ENCODE measurements at places on chromosomes 3 and 15.

- DNase-seq, result no peak
These were observed 424.7 kb downstream of the CNTN4 start for GRCh38 chr3:2523281-2523836.

GRCh38 chr3:11413071-11413470 is 140.9 kb downstream of the ATG7 start:
- DNase-seq, result no peak

GRCh38 chr15:22933641-22934061 is 46.5 kb downstream of the CYFIP1 start:
- DNase-seq, result no peak

DNA sequence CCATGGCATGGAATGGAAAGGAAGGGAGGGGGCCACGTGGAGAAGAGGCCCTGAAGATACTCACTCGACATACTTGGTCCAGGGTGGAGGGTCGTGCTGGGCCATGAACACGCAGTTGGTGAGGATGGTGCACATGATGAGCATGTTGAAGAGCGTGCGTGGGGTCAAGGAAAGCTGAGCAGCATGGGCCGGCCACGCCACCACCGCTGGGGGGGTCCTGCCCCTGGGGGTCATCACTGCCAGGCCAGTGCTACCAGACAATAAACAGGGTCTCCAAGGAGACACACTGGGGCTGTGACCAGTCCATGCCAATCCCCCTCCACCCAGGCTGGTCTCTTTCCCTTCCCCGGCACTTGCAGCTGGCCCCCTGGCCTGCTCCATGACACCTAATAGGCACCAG is 27.2 kb downstream of the SCN5A start:
- no peak for DNase-seq

DNA sequence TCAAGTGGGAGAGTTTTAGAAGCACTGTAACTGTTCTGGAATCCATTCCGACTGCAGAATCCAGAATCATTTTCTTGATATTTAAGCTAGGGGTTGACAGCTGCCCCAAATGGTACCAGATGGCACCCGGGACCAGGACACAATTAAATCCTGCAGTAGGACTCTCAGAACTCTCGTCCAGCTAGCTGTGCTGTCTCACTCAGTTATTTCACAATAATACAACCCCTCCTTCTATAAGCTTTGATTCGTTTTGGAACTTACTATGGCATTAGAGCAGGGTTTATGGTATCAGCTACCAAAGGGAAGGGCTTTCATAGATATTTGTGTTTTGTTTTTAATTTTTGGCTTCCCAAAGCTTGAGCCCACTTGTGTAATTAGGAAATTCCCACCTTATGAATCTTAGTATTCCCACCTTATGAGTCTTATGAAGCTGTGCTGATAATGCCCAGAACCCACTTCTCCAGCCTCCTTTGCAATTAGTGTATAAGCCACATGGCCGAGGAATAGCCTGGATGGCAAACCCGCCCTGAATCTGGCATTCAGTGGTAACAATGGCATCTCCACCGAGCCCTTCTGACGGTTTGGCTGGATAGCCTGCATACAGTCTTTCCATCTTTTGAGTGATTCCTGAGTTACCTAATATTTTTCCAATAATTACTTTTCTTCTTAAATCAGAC is 120.1 kb downstream of the UACA start:
- DNase-seq, result no peak

- no peak for DNase-seq
These were observed 30.1 kb upstream of the HCN4 start for GRCh38 chr15:73398861-73399260.

GRCh38 chr3:149019580-149019979 is 28.2 kb downstream of the GYG1 start:
- DNase-seq, result no peak

DNA sequence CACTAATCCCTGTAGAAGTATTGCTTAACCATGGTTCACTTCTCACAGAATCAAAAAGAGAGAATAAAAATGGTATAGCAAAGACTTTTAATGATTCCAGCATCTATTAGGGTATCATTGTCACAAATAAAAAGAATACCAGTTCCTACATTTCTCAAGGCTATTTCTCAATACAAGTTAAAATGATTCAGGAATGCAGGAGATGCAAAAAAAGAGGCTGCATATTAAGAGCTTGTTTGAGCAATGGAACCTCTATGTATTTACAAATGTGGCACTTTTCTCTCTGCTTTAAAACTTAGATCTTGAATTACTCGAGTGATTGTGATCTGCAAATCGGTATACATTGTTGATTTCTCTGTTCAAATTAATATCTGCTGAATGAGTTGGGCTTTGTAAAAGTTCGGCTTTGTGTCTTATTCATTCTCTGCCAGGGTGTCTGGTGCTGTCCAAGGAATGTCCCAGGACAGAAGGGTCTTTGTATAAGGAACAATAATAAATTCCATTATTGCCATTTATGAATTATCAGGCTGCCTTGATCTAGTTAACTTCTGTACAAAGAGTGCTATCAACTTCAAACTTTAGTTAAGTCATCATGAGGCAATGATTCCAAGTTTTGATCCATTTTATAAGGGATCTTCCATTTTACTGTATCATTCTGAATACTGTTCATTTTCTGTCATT is 364.2 kb downstream of the RBMS3 start:
- no peak for DNase-seq

DNA sequence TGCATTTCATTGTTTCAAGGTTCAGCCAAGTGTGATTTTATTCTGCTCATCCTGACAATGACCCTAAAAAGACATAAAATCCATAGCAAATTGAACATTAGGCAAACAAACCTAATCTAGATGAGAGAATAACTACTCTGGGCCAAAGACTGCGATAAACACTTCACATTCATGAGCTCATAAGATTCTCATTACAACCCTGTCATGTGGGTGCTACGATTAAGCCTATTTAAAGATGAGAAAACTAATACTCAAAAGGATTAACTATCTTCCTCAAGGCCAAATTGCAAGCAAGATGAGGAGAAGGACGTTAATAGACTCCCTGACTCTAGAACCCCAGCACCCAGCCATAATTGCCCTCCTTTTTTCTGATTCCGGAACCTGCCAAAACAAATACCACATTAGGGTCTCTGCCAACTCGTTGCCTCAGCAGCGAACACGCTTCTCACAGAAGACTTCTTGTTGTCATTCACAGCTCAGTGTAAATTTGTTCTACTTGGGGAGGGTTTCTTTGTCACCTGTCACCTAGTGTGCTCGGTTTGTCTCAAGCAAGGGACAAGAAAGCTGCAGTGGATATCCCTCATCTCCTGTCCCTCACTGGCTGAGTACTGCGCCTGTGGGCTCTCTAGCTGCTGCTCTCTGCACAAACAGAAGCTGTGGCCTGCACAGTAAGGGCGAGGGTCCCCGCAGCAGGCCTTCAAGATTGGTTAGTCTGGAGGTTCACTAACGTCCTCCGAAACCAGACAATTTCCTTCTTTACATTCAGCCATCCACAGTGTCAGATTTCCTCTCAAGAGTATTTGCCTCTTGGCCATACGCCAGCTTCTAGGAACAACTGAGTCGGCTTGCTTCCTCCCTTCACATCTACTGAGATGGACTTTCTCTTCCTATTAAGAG is 200.0 kb upstream of the UBE2E2 start:
- no peak for DNase-seq

GRCh38 chr3:13653631-13654279 is 104.8 kb downstream of the FBLN2 start:
- DNase-seq, result no peak

- no peak for DNase-seq
These were observed 63.8 kb downstream of the ATP1B3 start for GRCh38 chr3:141940194-141940776.

- DNase-seq, result peak; percentile 52
These were observed 943 bp upstream of the PCSK6 start for GRCh38 chr15:101490408-101490891.

GRCh38 chr3:58629629-58630028 is 36.9 kb downstream of the FAM3D start:
- no peak for DNase-seq

GRCh38 chr3:11078826-11079515 is 75.3 kb upstream of the HRH1 start:
- no peak for DNase-seq

DNA sequence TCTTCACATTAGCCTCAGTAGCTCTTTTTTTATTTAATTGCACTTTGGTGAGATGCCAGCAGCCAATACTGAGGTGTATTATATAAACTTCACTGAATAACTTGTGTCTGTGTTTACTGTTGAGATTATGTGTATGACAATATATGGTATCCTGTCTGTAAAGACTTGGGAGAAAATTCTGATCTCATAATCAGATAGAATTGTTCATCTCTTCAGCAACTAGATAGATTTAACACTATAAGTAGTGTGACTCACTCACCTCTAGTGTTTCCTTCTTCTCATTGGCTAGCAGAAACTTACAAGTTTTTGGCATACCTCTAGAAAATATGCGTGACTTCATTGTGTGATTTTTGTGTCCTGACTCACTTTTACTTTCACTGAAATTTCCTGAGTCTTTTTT is 67.6 kb upstream of the TGFBR2 start:
- DNase-seq, result no peak

GRCh38 chr3:50130436-50130835 is 24.7 kb upstream of the SEMA3F start:
- DNase-seq, result no peak

- DNase-seq, result no peak
These were observed 1.5 kb downstream of the STXBP5L start for GRCh38 chr3:120909602-120909878.

DNA sequence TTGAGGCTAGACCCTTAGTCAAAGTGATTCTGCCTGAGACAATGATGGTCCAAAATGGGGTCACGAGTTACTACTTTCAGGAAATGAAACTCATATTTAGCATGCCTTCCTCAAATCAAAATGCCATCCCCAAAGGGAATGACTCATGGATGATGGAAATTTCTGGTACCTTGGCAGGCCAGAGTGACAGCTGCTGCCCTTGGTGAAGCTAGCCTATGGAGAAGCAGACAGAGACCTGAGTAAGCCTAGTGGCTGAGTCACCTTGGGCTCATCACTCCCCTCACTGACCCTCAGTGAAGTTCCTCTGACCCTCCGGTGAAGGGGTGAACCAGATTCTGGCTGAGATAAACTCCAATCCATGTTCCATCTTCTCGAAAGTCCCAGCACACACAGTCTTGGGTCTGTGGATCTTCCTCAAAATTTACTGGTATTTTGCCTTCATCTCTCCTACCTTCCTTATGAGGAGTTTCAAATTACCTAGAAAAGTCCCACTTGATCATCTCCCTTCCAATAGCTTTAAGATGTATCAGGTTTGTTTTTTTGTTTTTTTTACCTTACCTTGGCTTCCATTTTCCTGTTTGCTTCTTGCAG is 54.5 kb upstream of the ABHD17C start:
- DNase-seq, result no peak

GRCh38 chr3:69737392-69737791 is 1.9 kb upstream of the MITF start:
- no peak for DNase-seq

DNA sequence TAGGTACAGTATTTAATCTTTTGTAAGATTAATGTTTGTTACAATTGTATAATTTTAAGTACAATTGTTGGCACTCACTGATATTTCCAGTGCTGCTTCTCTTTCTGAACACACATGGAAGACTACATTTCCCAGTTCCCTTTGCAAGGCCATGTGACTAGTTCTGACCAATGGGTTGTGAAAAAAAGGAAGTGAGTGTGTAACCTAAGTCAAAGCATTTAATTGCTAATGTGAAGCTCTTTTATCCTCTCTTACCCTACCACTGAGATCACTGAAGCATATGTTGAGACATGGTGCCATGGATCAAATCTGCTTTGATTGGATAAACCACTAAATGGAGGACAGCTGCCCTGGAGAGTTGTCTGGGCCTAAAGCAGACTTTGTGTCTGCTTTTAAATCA is 83.9 kb upstream of the PLXND1 start:
- DNase-seq, result no peak

DNA sequence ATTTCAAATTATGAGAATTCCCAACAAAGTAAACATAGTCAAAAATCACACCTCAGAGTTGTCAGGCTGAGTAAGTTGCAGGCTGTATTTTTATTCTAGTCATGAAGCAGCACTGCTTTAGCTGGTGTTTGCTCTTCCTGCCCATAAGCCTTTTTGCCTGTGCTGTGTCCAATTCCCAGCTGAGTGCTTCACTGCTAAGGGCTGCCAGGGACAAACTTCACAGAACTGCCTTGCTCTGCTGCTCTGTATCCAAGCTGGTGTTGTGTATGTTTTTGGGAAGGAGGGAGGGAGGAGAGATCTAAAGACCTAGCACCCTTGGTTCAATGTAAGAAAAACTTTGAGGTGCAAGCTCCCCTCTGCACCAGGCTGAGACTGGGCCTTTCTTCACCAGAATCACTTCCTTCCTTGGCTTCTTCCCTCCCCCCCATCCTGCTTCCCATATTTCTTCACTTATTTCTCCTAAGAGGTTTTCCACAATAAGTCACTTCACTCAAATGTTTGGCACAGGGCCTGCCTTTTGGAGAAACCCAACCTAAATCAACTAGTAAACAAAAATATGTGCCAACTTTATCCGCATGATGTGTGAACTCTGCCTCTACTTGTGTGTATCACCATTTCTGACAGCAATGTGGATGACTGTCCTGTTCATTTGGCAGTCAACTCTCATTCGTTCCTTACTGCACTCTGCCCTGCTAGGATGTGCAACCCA is 156.1 kb downstream of the TBL1XR1 start:
- peak; percentile 76 for DNase-seq

- DNase-seq, result no peak
These were observed 28.8 kb upstream of the SYNM start for GRCh38 chr15:99076109-99076508.

DNA sequence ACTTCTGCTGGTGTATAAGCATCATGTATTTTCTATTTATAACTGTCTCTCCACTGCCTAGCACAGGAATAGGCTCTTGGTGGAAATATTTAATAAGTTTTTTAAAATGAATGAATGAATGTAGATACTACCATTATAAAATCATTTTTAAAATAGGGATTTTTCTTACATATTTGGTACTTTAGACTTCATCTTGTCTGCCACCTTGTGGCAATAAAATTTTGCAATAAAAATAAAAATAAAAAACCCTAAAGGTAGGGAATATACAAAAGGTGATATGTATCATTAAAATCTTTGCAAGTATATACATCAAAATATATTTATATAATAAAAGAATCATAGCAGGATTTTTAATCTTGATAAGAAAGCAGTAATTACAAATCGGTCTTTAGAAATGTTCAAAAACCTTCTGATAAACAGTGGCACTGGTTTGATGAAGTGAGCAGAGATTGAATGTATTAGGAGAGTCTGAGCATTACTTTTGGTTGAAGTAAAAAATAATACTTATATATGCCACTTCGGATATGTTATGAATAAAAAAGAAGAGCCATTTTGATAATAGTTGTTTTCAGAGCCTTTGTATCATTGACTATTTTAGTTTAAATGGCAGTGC is 95.2 kb downstream of the SPATA16 start:
- DNase-seq, result no peak

DNA sequence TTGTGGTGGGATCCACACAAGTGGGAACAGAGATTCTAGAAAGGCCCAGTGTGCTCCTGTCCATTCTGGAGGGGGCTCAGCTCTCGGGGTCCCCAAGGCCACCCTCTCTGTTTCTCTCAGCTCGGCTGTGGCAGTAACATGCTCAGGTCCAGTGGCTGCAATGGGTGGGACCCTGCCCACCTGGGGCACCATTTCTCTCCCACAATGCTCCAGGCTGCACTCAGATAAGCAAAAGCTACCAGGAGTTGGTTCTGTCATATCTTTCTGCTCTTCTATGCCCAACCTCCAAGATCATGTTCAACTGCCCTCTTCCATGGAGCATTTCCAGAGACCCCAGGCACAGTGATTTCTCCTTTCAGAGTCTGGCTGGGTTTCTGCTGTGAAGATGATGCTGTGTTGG is 40.8 kb downstream of the ITGA11 start:
- DNase-seq, result no peak

Data from right atrium auricular region (tissue), 2 donors.